Activated T-helper 17 cell treated with anti-CD3 and anti-CD28 coated beads, Interleukin-2, amount 50 U/mL, for 72 hours (primary cell): ENCODE measurements at places on chromosomes 1 and 21.

- ATAC-seq = no peak
These were observed 10.4 kb upstream of the GJA9 start for GRCh38 chr1:38891753-38892152.

DNA sequence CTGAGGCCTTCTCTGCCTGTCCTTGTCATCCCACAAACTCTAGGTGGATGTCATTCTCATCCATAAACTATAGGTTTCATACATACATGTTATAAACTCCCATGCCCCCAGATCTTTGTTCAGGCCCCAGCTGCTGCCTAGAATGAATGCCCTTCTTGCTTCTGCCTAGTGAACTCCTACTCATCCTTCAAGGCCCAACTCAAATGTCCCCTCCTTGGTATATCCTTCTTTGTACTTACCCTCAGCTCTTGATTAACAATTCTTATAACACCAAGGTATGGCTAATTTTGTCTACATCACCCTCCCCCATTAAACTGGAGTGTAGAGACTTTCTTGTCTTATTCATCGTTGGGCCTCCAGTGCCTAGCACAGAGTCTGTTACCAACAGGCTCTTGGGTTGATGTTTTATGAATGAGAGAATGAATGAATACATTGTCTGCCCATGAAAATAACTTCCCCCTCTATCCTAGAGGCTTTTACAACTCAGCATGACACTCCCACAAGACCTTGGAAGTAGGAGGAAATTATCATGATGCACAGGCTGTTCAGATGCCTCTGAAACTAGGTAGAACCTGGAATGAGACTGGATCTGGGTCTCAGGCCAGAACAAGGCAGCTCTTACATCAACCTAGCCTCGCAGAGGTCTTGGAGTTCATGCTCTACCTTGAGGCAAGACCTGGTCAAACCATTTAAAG lies 26.9 kb downstream of the EPHB2 start:
- ATAC-seq = no peak

DNA sequence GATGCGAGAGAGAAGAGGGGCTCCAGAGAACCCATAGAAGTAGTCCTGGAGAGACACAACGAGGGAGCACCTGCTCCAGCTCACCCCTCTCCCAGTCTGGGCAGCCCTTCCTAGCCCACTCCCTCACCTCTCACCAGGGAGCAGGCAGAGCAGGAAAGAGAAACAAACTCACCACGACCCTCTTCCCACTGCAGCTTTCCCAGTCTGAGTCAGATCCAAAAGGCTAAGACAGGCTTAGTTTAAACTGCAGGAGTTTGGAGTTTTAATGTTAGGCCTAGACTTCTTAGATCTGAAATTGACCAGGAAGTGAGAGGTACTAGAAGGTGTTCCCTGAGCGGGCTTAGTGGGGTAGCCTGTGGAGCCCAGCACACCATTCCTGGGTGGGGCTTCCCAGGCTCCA lies 29.6 kb downstream of the SLC1A7 start:
- ATAC-seq = no peak

DNA sequence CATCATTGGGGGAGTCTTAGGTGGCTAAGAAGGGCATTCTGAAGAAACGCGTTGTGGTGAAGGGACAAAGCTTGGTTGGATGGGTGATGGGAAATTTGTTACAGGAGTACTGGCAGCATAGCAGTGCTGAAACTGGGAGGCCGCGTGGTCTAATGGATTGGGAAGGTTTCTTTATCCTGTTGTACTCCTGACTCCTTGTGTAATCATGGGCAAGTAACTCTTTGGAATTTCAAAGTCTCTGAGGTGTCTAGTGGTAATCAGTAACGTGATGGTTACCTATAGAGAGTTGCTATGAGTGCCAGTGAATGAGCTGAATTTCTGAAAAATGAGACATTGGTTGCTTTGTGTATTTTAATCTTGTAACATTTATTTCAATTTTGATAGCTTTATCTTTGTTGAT lies 18.5 kb downstream of the DONSON start:
- ATAC-seq = no peak

- ATAC-seq = no peak
These were observed 1.9 kb upstream of the TMEM35B start for GRCh38 chr1:34987018-34987417.

GRCh38 chr1:197268012-197268411 lies at the start of gene CRB1:
Gene CRB1 (plus strand): TSS chr1:197268252. CDS start chr1:197268413, 161 bp downstream.
- no peak for ATAC-seq

GRCh38 chr1:208977012-208977411 lies 606.5 kb upstream of the CAMK1G start:
- ATAC-seq = no peak

DNA sequence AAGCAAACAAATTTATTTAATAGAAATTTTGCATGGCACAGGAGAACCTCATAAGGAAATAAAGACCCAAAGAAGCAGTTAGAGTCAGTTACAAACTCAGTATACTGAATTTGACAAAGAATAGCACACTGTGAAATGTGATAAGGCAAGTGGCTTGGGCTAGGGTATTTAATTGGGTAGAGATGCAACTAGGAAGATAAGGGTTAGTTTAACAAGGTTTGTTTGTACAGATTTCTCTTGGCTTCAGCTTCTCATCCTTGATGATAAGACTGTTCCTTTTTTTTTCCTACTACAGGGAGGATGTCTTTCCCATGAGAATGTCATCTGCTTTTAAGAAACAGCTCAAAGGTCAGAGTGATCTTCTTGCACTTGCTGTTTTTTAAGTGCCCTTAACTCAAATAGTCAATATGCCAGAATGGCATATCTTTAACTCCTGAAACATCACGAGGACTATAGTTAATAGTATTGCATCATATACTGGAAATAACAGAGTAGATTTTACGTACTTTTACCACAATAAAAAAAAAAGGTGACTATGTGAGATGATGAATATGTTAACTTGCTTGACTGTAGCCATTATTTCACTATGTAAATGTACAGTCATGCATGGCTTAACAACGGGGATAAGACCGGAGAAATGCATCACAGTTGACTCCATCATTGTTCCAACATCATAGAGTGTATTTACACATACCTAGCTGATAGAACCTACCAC lies 9.2 kb upstream of the TRAF3IP3 start:
- no peak for ATAC-seq

- ATAC-seq = peak; percentile 29
These were observed 65.7 kb upstream of the FCGR2A start for GRCh38 chr1:161439280-161440232.

DNA sequence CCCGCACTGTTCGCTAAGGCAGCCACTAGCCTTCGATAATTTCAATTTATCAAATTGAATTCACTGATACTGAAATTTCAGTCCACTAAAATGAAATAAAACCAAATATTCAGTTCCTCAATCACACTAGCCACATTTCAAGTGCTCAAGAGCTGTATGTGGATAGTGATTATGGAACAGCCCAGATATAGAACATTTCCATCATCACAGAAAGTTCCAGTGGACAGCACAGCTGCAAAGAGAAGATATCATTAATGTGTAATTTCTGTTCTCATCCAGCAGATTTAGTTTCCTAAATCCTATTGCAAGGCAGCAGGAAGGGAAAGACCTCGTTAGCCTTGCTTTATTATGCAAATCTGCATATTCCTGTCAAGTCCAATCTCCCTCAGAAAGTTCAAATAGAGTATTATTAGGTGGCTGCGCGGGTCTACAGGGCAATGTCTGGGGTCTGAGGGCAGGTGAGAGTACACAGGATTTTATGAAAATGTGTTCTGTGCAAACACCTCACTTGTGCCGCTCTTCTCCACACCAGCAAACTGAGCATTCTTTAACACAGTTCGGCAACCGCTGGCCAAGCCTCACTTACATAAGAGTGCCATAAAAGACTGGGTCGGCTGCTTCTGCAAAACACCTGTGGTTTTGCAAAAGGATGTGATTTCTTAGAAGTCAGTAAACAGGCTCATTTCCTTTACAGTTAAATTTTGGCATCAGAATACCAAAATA lies 22.4 kb downstream of the CAPZB start:
- peak; percentile 40 for ATAC-seq

GRCh38 chr1:44436401-44437106 lies 31.5 kb downstream of the RNF220 start:
- no peak for ATAC-seq

GRCh38 chr1:7561331-7561921 lies 209.7 kb upstream of the VAMP3 start:
- ATAC-seq = no peak

DNA sequence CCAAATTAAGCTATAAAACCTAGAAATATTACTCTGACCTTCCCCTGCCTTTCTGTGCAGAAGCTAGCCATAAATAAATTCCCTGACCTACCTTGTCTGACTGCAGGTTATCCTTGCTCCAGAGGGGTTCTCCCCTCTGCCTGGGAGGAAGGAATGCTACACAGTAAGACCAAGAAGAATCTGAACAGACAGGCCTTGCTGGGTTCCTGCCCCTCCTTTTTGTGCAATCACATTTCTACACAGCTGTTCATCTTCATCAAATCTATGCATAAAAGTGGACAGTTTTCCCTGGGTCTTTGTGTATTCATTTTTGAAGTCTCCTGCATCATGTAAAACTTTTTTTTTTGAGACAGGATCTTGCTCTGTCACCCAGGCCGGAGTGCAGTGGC lies 50.6 kb downstream of the DNTTIP2 start:
- no peak for ATAC-seq

DNA sequence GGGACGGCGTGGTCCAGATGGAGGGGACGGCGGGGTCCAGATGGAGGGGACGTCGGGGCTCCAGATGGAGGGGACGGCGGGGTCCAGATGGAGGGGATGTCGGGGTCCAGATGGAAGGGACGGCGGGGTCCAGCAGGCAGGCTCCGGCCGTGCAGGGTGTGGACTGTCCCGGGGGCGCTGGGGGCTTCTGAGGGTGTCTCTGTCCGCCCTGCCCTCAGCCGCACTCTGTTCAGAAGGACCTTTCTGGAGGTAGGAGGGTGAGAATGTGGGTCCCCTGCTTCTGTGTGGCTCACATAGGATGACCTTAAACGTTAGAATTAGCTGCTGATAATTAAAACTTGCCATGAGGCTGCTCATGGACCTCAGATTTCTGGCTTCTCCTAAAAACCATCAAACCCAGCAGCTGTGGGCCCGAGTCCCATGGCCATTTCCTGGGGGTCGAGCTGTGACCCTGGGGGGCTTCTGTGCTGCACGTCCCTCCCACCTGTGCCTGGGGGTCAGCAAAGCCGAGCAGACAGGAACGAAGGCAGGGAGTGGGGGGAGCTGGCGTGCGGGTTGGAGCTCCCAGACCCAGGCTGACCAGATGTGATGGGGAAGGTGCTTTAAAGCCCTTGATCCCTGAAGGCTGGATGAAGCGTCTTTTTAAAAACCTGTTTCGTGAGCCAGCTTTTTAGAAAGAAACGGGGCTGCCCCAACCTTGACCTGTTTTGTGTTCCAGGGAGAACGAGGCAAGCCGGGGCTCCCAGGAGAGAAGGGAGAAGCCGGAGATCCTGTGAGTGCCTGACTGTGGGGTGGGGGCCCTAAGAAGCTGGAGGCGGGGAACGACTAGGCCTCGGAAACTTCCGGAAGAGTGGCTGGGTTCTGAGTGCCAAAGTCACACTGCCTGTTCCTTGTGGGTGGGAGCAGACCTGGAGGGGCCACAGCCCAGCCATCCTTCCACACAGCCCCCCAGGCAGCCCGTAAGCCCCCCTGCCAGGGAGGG lies 7.1 kb downstream of the COL6A1 start:
- ATAC-seq = no peak

- ATAC-seq = no peak
These were observed 53.9 kb downstream of the VCAM1 start for GRCh38 chr1:100773444-100773843.

DNA sequence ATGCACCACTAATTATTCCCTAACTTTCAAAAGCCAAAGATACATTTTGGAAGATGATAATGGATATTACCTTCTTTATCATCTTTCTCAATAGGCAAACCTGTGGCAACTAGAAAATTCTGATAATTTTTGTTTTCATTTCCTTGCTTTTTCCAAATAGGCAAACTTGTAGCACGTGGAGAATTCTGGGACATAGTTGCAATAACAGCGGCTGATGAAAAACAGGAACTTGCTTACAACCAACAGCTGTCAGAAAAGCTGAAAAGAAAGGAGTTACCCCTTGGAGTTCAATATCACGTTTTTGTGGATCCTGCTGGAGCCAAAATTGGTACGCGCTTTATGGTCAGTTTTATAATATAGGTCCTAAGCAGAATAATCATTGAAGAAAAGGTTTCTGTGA lies 1.5 kb downstream of the FPGT start:
- ATAC-seq = no peak

DNA sequence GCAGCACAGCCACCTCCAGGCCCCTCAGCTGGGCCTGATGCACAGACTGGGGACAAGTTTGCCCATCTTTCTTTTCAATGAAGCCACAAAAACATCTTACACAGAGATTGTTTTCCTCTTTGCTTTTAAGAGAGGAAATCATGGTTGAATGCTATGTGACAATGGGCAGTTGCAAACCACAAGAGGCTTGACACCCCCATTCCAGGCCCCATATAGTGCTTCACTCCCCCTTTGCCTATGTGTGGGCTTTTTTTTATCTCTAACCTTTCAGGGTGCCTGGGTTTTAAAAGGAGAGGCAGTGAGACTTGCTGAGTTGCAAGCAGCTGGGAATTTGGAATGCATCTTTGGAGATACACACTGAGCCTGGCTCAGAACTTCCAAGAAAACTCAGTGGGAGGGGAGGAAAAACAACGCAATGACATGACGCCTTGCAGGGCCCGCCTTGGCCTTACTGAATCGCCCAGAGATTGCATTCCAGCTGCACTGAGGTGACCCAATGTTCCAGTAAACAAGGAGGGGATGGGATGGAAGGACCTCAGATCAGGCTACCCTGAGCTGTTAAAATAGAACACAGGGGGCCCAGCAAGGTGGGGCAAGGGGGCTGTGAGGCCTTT lies 145.2 kb upstream of the ZNF648 start:
- ATAC-seq = no peak

DNA sequence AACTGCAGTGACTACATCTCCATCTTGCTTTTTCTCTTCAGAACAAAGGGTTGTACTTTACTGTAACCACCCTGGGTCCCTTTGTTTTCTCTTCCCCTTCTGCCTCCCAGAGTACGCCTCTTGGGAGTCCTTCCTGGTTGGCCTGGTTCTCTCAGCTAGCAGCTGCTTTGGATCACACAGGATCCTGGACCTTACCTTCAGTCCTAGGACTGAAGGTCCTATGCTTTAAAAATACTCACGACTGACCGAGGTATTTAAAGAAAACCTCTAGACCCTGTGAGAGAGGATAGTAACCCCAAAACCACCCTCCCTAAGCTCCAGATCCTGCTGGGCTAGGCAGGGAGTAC lies 4.8 kb downstream of the TRIM45 start:
- ATAC-seq = no peak

DNA sequence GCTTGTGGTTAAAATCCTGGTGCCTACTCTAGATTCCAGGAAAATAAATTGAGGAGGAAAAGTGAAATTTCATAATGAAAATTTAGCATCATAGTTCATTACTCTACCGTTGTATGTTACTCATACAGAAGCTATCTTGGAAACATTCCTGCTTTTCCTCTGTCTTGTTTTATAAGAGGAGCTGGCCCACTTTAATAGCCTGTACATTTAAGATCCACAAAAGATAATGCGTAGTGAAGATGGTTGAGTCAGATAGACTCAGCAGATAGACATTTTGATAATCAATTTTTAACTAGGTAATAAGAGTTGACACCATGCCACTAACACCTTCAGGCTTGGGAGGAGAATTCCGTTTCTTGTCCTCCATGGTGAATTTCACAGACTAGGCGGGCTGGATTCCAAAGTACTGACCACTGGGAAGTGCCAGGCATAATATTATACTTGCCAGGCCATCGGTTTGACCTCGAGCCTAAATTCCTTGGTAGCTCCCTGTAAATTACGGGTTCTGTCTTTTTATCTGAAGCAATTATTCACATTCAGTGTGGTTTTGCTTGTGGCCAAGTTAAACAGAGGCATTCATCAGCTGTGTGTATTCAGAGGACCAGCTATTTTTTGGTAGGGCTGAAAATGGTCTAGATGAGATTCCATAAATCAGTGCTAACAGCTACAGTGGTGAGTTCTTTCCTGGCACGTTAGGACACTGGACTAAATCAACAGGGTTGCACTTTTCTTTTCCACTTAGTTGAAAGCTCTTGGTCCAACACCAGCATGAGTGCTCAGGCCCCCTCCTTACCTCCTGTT lies 111.9 kb upstream of the KAZN start:
- no peak for ATAC-seq
